ENCODE measurements at places on chromosomes 12 and 14.

GRCh38 chr14:81990312-81990761 is 456.7 kb upstream of the SEL1L start:
- DNase-seq, result peak; percentile 57

DNA sequence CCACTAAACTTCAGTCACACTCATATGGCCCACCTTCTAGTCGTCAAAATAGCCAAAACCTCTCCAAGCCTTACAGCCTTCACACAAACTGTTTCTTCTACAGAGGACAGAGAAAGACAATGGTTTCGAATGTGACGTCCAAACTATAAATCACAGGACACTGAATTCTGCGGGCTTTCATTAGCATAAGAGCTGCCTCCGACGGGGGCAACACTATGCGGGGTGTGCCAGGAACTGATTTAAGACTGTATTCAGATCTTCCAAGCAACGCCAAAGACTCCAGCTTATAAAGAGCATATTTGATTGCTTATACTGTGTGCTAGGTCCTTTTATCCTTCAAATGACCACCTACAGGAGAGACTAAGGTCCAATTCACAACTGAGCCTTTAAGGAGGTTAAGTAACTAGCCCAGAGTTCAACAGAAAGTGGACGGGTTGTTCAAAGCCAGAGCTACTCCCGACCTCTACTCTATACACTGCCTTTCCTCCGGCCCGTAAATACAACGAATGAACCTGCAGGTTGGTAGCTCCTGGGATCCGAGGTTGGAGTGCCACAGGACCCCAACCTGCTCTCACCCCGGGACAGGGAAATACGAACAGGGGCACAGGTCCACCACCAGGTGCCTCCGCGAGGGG is 575 bp downstream of the L2HGDH start:
- DNase-seq, result no peak

DNA sequence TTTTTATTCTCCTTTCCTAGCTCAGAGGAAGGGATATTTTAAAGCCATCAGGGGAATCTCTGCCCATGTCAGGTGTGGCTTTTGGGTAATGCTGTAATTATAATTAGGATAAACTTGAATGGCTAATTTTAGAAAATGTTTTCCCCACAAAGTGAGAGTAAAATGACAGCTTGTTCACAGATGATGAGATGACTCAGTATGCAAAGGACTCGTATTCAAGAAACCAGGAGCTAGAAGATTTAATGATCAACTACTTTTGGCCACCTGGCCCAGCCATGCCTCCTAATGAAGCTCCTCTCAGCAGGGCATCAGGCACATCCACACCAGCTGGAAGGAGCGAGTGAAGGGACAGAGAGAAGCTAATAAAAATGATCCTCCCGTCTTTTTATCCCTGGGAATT is 29.0 kb upstream of the PLEKHG7 start:
- no peak for DNase-seq

- no peak for DNase-seq
Observed at GRCh38 chr14:104567141-104567956, 12.2 kb upstream of the C14orf180 start.

GRCh38 chr14:37078131-37078530 is 94.3 kb downstream of the SLC25A21 start:
- DNase-seq, result no peak

- no peak for DNase-seq
Observed at GRCh38 chr12:105741786-105742566, 396.8 kb downstream of the NUAK1 start.

GRCh38 chr12:93016752-93017350 is 87.8 kb upstream of the EEA1 start:
- no peak for DNase-seq

- DNase-seq, result no peak
Observed at GRCh38 chr14:54259821-54260220, 137.0 kb upstream of the CDKN3 start.

DNA sequence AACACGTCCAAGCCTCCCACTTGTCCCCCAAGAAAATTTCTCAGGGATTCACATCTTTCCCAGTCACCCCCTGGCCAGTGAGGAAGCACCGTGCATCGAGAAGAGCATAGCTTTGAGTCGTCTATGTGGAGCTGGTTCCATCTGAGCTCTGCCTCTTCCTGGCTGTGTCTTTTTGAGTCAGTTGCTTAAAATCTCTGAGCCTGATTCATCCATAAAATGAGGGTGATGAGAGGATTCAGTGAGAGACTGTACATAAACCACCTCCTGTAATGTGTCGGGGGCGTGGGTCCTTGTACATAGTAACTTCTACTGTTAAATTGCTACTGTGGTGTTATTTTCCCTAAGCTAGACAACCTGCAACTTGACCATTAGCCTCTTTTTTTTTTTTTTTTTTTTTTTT is 13.8 kb downstream of the CD9 start:
- DNase-seq, result no peak

DNA sequence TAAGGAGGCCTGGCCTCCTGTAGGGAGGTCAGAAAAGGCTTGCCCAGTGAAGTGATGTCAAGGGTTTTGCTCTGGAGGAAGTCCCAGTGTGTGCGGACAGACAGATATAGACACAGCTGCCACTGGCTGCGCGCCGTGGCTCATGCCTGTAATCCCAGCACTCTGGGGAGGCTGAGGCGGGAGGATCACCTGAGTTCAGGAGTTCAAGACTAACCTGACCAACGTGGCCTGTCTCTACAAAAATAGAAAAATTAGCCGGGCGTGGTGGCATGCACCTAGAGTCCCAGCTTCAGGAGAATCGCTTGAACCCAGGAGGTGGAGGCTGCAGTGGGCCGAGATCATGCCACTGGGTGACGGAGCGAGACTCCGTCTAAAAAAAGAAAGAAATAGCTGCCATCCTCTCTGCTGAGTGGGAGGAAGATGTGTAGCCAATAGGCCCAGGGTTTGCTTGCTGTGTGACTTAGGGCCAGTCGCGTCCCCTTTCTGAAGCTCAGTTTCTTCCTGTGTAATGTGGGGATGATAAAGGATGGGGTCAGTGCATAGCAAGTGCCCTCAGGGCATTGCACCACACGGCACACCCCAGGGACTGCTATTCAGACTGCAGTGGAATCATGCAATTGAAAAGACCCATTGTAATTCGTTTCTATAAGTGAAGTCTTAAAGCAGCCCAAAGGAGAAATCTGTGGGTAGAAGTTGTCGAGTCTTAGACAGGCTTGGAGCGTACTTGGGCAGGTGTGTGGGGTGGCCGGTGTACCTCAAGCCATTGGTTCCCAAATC is 18.7 kb upstream of the MLEC start:
- DNase-seq, result no peak

DNA sequence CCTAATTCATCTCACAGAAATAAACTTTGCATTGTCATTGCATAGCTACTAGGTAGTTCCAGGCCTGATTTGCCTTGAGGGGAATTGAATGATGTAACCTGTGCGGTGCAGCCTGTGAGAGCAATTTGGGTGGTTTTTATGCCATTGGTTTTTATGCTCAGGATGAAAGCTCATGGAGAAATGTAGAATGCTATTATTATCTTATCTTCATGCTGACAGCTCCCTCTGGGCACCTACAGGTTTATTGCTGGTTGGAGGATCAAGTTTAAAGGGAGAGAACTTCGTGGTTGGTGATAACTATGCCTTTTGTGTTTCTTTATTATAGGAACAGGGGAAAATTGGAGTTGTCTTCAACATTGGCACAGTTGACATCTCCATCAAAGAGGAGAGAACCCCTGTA is 547.9 kb downstream of the DIO2 start:
- DNase-seq, result no peak

- no peak for DNase-seq
Observed at GRCh38 chr14:85619851-85620250, 89.9 kb downstream of the FLRT2 start.

DNA sequence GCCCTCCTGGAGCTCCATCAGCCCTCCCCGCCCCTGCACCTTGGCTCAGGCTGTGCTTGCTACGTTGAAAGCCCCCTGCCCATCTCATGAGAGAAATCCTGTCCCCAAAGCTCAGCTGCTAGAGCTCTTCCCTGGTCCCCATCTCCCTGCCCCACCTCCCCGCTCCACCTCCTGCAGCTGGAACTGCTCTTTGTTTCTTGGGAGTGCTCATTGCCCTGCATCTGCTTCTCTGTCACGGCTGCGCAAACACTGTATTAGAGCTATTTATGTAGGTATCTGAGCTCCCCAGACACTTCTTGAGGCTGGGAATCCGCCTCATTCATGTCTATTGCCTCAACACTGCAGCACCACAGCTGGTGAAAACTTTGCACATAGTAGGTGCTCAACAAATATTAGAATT is 32.8 kb upstream of the PRIMA1 start:
- DNase-seq, result no peak

DNA sequence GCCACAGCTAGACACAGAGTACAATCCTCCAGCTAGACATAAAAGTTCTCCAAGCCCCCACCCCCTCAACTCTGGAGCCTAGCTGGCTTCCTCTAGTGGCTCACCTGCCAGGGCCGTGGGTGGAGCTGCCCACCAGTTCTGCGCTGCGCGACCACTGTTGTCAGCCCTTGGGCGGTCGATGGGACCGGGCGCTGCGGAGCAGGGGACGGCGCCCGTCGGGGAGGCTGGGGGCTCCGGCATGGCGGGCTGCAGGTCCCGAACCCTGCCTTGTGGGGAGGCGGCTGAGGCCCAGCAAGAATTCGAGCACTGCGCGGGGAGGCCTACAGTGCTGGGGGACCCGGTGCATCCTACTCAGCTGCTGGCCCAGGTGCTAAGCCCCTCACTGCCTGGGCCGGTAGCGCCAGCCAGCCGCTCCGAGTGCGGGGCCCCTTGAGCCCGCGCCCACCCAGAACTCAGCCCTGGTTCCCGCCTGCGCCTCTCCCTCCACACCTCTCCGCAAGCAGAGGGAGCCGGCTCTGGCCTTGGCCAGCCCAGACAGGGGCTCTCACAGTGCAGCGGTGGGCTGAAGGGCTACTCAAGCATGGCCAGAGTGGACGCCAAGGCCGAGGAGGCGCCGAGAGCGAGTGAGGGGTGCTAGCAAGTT is 51.0 kb downstream of the RTN1 start:
- no peak for DNase-seq

DNA sequence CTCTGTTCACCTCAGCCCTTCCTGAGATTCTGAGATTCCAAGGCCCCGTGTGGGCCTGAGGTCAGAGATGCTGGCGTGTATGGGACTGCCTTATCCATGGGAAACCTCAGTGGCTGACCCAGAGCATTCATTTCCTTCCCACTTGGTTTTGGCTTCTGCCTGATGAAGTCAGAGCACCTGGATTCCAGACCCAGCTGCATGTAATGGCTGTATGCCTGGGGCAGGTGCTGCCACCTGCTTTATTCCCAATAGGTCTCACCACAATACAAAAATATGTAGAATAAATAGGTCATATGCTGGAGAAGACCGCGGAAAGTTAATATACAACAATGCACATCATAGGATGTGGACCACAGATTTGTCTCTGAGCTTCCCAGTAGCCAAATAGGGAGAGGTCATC is 25.6 kb downstream of the FIGNL2 start:
- no peak for DNase-seq

DNA sequence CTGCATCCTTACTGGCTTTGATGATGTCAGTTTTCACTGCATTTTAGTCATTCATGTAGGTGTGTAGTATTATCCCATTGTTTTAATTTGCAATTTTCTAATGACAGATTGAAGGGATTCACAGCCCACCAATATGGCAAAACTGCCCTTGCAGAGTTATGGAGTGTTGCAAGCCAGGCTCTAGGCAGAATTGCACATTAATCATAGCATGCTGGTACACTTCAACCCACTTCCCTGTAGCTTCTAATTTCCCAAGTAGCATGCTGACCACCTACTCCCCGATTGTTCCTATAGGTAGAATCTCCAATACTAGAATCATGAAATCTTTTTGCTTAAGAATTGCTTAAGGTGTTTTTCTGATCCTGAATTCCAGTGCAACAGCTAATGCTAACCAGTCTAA is 5.2 kb upstream of the RNASE6 start:
- DNase-seq, result no peak
